ENCODE measurements at places on chromosomes 11 and 22. TPM values are rescaled to one million over a fixed set of nuclear protein-coding genes. Genes with fewer than 3 reads are reported as not detected.
A peak's percentile ranks its signal among the peaks of the same experiment; 100 is the strongest.

GRCh38 chr11:63858628-63859550, 20.0 kb downstream of the MARK2 start:
- DNase-seq: no peak

- no peak for DNase-seq
These were observed 199.3 kb upstream of the ISX start for GRCh38 chr22:34866495-34867131.

DNA sequence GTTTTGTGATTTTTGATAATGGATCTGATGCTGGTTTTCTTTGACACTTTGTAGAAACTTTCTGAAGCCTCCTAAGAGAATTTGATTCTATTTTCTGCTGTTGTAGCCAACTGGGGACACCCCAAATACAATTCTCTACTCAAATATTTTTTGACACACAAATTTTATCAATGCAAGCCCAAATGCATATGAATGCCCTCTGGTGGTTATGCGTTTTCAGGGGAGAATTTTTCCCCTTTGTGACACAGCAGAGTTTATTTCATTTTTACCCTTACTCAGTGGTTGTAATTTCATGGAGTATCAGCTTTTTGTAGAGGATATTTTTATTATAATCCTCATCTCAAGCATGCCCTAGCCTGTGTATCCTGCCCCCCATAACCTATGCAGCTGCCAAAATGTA, 44.7 kb upstream of the MTMR2 start:
- no peak for DNase-seq

- no peak for DNase-seq
These were observed 351 bp upstream of the AKIP1 start for GRCh38 chr11:8910649-8911026.

GRCh38 chr11:124463324-124463723, 17.8 kb upstream of the OR8B8 start:
- DNase-seq: no peak

DNA sequence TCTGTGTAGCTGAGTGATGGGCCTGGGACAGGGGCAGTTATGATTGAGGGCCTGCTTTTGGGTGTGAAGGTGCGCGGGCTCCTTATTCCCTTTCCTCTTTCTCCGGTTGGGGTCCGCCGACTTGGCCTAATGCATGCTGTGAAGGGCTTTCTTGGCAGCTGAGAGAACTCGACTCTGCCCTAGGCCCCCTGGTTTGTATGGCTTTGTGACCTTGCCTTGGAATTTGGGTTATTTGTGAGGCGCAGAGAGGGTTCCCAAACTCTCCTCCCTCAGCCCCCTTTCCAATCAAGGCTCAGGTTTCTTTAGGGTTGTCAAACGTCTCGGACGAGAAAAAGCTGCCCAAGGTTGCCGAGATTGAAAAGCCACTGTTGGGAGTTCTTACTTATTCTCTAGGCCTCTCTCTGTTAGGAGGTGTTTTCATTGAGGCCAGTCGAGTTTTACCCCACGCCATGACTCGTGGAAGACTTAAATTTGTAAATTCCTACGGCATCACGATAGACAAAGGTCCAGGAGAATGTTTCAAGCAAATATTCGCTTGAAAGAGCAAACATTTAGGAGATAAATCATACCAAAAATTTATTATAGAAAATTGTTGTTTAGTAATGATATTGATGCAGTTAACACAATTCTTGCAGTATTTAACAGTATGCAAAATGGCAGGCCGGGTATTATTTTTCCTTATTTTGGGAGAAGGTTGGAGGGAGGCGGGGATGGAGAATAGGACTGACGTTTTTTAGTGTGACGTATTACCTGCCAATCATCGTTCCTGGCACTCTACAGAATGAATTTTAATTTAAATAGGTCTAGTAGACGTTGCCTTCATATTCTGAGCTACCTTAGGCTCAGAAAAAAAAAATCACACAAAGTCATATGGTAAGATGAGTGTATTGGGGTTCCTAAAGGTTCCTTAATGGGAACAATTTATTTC, 689 bp downstream of the PDHX start:
- no peak for DNase-seq

DNA sequence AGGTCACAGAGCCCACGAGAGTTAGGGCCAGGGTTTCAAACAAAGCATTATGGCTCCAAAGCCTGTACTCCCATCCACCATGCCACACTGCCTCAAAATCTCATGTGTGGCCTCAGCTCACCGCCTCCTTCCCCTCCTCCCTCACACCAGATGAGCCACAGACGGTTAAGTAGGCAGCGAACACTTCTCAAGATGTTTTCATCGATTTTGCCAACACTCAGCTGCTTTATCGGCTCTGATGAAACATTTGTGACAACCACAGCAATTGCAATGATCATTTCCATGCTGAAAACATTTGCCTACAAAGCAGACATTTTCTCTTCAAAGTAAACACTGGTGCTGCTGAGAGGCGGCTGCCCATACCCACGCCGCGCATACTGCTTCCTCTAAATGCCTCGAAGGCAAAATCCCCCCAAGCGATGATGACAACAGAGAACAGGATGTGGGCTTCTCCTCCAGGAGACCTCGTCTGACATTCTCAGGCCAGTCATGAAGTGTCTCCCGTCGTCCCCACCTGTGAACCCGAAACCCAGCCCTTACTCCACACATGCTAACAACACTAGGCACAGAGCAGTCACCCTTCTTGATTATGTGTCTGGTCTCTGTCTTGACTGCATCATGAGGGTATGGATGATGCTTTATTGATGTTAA, 599.2 kb downstream of the SOX6 start:
- no peak for DNase-seq

DNA sequence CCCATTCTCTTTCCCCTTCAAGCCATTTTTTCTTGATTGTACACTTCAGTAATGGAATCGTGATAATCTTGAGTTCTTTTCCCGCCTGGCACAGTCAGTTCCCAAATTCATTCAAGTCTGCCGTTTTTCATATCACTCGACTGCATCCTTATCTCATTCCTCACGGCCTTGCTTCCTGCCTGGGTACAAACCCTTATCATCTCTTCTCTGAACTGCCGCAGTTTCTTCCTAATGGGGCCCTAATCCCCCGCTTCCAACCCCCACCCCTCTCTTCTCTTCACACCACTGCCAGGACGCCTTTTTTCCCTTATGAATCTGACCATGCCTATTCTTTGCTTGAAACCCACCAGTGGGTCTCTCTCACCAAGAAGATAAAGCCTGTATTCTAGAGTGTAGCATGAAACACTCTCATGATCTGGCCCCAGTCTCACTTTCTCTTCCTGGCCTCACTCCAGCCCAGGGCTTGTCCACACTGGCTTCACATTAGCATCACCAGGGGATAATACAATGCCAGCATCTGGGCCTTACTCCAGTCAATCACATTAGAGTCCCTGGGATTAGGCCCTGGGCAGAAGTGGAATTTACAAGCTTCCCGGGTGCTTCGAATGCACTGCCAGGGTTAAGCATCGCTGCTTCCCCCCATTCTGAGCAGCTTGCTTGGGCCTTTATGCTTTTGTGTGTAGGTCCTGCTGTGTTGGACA, 102.1 kb downstream of the FBXO7 start:
- DNase-seq: no peak

- no peak for DNase-seq
These were observed 20.5 kb upstream of the GRIA4 start for GRCh38 chr11:105589346-105589745.

GRCh38 chr11:15117751-15118150, 3.0 kb downstream of the INSC start:
- no peak for DNase-seq

DNA sequence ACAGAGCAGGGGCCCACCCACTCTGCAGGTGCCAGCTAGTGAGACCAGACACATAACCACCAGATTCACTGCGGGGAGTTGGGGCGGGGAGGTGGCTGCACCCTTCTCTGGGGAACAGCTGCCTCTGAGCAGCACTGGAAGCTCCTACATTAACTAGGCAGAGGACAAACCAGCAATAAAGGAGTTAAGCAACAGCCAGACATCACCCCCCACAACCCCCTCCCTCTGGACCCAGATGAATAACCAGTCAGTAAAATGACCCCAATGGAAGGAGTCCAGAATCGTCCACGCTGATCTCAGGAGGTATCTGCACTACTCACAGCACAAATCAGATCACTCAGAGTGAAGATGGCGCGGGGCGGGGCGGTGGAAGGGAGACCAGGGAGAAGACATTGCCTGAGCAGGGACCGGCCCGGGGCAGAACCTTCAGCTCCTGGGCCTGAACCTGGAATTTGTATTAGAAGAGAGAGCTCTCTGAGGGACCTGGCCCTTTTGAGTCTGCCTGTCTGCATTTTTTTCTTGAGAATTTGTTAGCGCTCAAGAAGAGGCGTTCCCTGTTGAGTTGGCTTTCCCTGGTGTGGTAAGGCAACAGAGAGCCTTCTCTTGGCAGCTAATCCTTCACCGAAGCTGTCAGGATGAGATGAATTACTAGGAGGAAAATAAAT, 125.5 kb upstream of the NCAM1 start:
- DNase-seq: no peak

- peak; percentile 77 for DNase-seq
These were observed 110.0 kb downstream of the KIRREL3 start for GRCh38 chr11:126890561-126890960.

- DNase-seq: peak; percentile 69
These were observed 175.7 kb downstream of the MAML2 start for GRCh38 chr11:96167203-96167758.

DNA sequence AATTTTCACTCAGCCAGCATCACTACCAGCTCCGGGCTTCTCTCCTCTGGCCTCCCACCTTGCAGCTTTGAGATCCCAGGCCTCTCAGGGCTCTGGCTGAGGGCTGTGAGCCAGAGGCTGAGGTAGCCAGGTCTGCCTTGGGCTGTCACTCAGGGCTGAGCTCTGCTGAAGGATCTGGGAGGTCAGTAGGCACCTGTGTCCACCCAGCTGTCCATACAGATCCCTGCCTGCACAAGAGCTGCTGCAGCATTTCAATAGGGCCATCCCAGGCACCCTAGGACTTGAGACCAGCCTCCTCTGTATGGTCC, 12.6 kb downstream of the KCNQ1OT1 start:
- DNase-seq: peak; percentile 48

The OR4A15 gene
- total RNA-seq: not detected

The NECTIN1 gene
- total RNA-seq: 43.9 TPM

The TMEM191C gene
- 3.0 TPM for total RNA-seq

The KRTAP5-4 gene
- not detected for total RNA-seq

The VPREB1 gene
- total RNA-seq: not detected

The CRYAB gene
- total RNA-seq: 1.0 TPM

The NPAS4 gene
- total RNA-seq: not detected
